G401 (cell line): ENCODE measurements at places on chromosomes 12 and 14.
A peak's percentile ranks its signal among the peaks of the same experiment; 100 is the strongest.

DNA sequence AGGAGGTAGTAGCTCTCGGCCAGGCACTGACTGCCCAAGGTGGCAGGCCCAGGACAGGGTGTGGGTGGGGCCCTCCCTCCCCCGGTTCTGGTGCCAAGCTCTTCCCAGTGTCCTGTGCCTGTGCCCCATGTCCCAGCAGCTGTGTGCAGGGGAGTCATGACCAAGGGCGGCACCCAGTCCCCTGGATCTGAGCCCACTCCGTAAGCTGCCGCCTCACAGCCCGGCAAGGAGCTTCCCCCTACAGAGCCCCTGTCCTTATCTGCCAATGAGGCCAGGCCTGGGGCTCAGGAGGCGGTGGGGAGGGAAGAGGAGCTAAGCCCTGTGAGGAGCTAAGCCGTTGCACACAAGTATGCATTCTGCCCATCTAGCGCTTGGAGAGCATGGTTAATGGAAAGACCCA, 5.6 kb upstream of the C14orf180 start:
- DNase-seq = no peak

- no peak for DNase-seq
These were observed 16.5 kb upstream of the SERPINA4 start for GRCh38 chr14:94544726-94545125.

- no peak for DNase-seq
These were observed 48.0 kb downstream of the SMUG1 start for GRCh38 chr12:54140588-54141388.

- DNase-seq = peak; percentile 60
These were observed 199.6 kb upstream of the CNOT2 start for GRCh38 chr12:70043490-70044138.

DNA sequence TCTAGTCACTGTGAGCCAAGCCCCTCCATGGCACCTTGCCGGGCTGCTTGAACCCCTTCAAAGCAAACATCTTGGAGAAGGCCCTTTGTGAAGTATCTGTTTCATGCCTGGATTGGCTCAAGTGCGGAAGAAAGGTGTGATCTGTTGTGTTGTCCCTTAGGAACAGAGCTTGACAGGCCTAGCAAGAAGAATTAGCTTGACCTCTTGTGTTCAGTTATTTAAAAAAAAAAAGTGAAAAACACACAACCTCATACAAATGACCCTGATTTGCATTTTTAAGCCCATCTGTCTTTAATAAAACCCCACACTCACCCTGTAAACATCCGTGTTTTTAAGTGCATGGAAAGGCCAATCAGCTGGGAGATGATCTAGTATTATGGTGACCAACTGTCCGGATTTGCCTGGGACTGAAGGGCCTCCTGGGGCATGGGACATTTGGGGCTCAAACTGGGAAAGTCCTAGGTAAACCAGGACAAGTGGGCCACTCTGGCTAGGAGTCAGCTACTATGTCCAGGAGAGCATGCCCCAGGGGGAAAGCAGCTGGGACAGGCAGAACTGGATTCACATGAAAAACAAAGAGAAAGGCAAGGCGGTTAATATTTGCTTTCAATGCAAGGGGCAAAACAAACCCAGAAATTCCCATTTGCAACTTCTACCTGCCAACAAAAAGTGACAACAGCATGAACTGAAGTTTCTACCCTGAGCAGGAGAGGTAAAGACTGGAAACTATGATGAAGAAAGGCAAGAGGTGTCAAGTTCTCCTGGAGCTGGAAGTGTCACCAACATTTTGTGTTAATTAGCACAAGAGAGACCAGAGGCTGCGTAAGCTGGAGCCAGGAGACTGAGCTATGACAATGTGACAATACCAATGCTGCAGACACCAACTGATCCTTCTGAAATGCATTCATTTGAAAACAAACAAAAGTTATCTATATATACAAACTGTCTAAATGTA, 78.6 kb downstream of the CLMN start:
- DNase-seq = no peak

- DNase-seq = no peak
These were observed 463.6 kb upstream of the MIS18BP1 start for GRCh38 chr14:45716572-45716971.

DNA sequence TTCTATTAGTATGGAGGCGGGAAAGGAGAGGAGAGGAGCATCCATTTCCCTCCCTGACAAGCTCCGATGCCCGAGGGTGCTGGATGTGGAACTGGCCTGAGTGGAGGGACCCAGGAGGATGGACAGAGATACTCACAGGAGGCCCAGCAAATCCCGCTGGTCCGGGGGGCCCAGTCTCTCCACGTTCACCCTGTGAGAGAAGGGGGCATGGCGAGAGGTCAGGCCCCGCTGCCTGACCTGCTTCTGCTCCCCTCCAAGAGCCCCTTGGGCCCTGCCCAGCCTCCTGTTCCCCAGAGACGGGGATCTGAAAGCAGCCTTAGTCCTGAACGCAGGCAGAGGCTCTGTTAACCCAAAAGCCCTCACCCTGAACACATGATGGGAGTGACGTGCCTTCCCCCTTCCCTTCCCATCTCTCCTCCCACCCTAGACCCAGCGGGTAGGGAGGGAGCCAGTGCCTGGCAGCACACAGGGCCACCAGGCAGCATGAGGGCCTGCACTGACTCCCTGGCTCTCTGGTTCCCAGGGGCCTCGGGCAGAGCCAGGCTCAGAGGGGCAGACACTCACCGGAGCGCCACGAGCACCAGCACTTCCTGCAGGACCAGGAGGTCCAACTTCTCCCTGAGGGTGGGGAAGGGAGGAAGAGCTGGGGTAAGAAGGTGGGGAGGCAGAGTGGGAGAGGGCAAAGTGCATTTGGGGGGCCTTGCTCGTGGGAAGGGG, 17.5 kb downstream of the TMEM106C start:
- no peak for DNase-seq

DNA sequence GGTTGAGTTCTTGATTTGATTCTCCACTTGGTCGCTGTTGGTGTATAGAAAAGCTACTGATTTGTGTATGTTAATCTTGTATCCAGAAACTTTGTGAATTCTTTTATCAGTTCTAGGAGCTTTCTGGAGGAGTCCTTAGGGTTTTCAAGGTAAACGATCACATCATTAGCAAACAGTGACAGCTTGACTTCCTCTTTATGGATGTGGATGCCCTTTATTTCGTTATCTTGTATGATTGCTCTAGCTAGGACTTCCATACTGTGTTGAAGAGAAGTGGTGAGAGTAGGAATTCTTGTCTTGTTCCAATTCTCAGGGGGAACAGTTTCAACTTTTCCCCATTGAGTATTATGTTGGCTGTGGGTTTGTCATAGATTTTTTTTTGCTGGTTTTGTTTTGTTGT, 12.4 kb downstream of the MTRFR start:
- DNase-seq = no peak

DNA sequence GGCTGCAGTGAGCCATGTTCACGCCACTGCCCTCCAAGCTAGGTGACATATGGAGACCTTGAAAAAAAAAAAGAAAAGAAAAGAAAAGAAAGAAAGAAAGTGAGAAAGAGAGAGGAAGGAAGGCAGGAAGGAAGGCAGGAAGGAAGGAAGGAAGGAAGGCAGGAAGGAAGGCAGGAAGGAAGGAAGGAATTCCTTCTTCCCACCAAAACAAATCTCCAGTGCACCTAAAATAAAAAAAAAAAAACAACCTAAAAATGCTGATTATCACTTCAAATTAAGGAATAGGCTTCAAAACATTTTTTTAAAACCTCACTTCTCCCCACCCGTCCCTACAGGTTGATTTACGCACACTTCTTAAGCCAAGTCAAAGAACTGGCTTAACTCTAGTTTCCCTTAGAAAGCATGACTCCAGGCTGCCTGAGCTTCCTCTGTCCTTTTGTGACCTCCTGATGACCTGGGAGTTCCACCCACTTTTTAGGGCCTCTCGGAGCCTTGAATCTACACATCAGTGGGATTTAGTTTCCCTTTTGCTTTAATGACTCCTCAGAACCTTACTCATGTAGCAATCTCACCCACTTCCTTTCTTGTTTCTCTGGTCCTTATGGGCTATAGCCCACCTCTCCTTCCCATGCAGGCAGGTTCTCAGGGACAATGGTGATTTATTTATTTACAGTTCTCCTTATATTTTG, 18.6 kb downstream of the DUSP6 start:
- DNase-seq = no peak

DNA sequence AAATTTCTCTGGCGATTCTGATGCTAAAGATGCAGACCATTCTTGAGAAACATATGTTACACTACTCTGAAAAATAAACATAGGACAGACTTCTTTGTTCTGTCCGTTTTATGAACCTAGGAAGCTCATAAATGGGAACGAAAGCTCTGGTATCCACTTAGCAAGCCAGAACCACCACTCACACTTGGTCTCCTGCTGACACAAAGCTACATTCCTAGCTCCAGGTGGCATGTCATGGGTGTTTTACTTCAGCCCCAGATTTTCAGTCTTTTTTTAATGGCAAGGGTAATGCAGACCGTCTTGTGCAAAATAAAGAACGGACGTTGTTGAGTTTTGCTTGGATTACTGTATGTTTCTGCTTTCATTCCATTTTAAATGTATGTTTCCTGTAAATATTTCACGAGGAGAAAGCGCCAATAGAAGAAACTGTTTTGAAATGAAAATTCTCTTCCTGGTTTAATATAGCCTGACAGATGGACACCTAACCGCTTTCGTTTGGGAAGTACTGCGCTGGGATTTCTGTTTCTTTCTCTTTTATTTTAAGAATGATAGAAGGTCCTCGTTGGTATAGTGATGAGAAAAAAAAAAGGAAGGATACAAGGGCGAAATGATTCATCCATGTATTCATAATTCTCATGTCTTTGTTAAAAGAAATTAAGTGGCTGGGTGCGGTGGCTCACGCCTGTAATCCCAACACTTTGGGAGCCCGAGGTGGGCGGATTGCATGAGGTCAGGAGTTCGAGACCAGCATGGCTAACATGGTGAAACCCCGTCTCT, 871 bp upstream of the COQ5 start:
- peak; percentile 71 for DNase-seq

DNA sequence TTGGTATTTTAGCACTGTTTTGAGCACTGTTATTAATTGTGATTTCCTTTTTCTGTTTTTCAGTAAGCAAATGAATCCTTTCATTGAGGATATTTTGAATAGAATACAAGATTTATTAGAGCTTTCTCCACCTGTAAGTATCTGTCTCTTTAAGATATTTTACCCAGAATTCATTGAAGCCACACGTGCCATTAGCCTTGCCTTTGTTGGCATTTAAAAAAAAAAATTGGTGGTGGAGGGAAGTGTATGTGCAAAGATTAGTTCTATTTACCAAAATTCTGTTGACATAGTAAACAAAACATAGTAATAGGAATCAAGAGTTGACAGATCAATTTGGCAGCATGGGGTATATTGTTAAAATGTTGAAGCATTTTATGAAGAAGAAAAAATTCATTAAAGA, 23.8 kb downstream of the XPOT start:
- no peak for DNase-seq

- no peak for DNase-seq
These were observed 374.5 kb downstream of the RAD51B start for GRCh38 chr14:68193970-68194681.

DNA sequence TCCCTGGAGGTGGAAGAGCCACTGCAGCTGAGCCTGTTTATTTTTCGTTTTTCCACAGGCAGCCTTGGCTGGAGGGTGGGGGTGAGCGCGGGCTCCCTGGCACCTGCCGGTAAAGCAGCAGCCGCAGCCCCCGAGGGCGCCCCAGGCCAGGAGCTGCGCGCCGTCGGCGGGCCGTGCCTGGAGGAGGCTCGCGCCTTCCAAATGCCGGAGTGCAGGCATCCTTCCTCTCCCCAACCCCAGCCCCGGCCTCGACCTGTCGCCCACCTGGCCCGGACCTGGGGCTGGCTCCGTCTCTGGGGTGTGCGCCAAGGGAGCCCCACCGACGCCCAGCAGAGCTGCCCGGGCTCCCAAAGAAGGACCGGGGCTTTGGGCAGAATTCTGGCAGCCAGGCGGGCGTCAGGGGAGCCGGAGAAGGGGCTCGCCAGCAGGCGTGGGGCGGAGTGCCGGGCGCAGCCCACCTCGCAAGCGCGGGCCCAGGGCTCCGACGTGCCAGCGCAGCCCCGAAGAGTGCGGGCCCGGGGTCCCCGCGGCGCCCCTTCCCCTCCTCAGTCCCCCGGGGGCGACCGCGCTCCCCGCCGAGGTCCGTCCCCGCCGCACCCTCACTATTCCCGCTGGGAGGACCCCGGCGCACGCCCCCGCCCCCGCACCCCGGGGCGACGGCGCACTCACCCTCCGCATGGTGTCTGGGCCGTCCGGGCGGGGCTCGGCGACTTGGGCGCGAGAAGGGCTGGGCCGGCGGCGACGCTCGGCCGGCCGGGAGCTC, 130.3 kb downstream of the NDUFA12 start:
- DNase-seq = no peak

- no peak for DNase-seq
These were observed 29.0 kb downstream of the ADGRD1 start for GRCh38 chr12:130982565-130983225.

GRCh38 chr12:44025499-44025898, 189.6 kb downstream of the TMEM117 start:
- no peak for DNase-seq

- DNase-seq = no peak
These were observed 32.7 kb upstream of the SMUG1 start for GRCh38 chr12:54221402-54221984.

- DNase-seq = no peak
These were observed 17.8 kb upstream of the EMP1 start for GRCh38 chr12:13178568-13179210.

- peak; percentile 82 for DNase-seq
These were observed 2.0 kb upstream of the CCDC197 start for GRCh38 chr14:93994919-93995682.

DNA sequence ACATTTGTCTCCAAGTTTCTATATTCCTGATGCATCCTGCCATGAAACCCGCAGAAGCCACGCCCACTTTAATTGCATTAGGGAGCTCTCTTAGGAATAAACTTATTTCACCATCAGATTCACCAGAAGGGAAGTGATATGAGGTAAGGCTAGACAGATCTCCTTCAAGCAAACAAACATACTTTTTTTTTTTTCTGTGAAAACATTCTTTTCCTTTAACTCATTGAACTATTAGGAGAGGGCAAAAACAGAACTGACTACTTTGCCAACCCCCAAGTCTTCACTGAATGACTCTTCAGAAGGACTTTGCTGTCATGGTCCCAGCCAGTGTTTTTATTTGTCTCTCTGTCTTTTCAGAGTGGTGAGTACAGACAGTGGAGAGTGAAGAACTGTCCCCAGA, 48.4 kb downstream of the GTF2A1 start:
- DNase-seq = no peak

- DNase-seq = peak; percentile 23
These were observed 36.0 kb downstream of the FMNL3 start for GRCh38 chr12:49671031-49671765.

DNA sequence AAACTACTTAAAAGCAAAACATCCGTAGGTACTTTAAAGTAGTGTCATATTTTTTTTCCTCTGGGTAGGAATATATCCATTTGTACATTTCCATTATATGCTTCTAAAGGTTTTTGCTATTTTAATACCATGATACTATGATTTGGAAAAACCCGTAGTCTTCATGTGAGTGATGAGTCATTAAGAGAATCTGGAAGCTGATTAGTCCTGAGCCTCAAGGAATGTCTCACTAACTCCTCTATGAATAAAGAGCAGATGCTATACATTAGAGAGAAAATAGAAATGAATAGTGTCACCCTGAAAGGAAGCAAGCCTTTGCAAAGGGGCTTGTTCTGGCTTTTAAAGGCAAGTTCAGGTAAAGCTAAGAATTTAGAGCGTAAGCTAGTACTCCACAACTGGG, 432.1 kb downstream of the CCDC91 start:
- no peak for DNase-seq

GRCh38 chr14:68959035-68959434, 20.1 kb downstream of the ACTN1 start:
- no peak for DNase-seq

- no peak for DNase-seq
These were observed 15.7 kb downstream of the RERG start for GRCh38 chr12:15205341-15206010.

GRCh38 chr12:90229407-90230170, 521.0 kb upstream of the ATP2B1 start:
- no peak for DNase-seq

GRCh38 chr12:46217541-46218321, 51.1 kb downstream of the SLC38A1 start:
- DNase-seq = no peak
